HT-29 (cell line): ENCODE measurements at places on chromosomes 6 and 20. TPM values are rescaled to one million over a fixed set of nuclear protein-coding genes. Genes with fewer than 3 reads are reported as not detected.

GGT7 gene
- 2.0 and 2.4 TPM in 2 replicates for total RNA-seq

DNA sequence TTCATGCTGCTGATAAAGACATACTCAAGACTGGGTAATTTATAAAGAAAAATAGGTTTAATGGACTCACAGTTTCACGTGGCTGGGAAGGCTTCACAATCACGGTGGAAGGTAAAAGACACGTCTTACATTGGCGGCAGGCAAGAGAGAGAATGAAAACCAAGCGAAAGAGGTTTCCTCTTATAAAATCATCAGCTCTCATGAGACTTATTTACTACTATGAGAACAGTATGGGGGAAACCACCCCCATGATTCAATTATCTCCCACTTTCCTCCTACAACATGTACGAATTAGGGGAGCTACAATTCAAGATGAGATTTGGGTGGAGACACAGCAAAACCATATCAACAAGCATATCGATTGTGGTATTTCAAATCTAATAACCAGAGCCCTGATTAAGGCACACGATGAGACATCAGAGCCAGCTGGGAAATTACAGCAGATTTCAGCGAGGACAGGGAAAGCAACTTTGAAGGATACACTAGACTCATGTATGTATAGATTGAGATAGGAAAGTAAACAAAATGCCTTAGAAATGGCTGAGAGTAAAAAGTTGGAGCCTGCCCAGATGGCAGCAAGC lies 129.8 kb upstream of the GJE1 start:
- DNase-seq = no peak

RAD21L1 gene
- not detected in 2 replicates for total RNA-seq

ZDHHC14 gene
- 4.7 and 6.2 TPM in 2 replicates for total RNA-seq

COL19A1 gene
- total RNA-seq = not detected in 2 replicates

DNA sequence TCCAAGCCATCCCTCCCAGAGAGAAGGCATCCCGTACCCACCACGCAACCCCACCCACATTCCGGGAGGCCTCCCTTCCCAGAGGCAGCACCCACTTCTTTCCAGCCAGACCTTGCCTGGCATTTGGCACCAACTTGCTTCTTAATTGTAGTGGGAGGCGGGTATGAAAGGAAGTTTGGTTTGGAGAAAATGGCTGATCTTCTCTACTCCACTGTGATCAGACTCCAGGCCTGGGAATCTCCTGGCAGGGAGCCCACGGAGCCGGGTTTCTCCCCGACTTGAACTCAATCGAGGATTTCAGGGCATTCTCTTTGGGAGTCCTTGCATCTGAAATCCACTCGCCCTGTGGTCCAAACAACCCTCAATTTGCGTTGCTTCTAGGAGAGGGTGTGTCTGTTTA lies 107.1 kb downstream of the ZDHHC14 start:
- DNase-seq = no peak

DNA sequence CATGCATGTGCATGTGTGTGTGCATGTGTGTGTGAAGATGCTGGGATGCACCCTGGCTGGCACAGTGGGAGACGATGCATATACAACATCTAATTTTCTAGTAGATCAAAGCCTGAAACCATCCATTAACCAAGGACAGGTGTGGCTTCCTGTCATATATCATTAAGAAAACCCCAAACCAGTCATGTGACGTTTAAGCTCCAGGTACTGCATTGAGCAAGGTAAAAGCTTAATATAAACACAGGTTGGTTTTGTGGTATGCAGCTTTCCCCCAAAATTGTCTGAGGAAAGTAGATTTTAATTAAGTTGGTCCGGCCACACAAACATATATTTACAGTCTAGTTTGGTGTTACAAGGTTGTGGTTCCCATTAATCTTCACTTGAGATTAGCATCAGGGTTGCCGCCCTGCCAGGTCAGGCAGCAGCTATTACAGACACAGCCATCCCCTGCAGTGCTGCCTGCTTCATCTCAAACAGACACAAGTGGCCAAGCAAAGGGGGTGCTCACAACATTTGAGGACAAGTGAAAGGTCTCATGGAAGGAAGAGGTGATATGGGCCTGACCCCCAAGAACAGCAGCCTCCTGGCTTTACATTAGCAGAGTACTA lies 48.6 kb upstream of the NAA20 start:
- peak; percentile 21 for DNase-seq

DNA sequence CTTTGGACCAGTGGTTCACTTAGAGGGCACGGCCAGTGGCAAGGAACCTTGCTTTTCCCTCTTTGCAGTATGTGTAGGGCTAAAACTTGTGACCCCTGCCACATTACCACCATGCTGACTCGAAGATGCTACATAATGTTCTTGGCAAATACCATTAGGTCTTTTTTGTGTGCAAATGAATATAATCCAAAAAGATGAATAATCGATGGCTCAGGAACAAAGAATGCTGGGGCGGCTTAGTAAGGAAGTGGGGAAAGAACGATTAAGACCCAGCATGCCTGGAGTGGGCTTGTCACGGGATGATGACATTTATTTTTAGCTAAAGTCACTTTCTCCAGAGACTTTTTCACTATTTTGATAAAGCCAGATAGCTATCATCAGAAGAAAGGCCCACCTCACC lies 23.1 kb downstream of the CMTR1 start:
- DNase-seq = no peak

PPP1R14C gene
- 0.08 and 0.20 TPM in 2 replicates for total RNA-seq

GRCh38 chr20:58048096-58048702 lies 180.3 kb downstream of the ANKRD60 start:
- peak; percentile 62 for DNase-seq
